Neural progenitor cell (in vitro differentiated cells): ENCODE measurements at places on chromosomes 6 and 20.

DNA sequence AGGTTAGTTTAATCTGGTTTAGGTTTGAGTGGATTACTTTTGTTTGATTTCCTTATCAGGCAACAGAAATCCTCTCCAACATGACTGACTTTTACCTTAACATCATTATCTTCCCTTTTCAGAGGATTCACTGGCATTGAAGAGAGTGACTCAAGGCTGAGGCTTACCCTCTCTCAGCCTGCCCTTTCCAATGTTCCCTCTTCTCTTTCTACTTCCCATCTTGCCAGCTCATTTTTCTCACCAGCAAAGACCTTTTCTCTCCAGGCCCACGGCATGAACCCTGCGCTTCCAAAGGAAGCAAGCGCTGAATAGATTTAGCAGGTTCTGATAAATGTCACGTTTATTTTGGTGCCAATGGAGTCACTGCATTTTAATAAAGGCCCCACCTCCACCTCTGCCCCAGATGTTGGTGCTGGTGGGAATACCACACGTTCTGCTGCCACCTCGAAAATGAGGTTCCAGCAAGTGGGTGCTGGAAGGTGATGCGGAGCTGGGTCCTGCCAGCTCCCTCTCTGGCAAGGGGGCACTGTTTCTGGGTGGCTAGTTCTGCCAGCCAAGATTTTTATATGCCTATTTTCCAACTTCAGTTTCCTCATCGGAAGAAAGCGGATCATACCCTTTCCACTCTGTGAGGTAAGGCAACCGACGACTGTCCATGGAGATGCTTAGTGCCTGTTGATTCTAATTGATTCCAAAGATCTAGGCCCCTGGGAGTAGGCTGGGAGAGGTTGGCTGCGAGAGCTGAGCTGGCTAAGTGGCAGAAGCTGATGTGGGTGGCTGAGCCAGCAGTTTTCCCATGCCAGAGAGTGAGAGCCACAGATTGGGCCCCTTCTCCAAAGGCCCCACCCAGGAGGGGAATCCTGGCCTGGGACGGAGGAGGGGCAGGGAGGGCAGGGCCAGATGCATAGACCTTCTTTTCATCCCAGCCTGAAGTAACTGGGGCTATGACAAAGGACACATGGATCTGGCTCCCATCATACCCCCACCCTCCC is 87.7 kb upstream of the MAFB start:
- H3K4me3 ChIP-seq, result no peak overlapping the region
- no peaks in the 10 kb centered on the region for H3K36me3 ChIP-seq
- no peak for DNase-seq
- H3K27ac ChIP-seq, result no peak overlapping the region
- peaks cover 22% of the 10 kb centered on the region for H3K4me1 ChIP-seq
- no peaks in the 10 kb centered on the region for H3K27me3 ChIP-seq

DNA sequence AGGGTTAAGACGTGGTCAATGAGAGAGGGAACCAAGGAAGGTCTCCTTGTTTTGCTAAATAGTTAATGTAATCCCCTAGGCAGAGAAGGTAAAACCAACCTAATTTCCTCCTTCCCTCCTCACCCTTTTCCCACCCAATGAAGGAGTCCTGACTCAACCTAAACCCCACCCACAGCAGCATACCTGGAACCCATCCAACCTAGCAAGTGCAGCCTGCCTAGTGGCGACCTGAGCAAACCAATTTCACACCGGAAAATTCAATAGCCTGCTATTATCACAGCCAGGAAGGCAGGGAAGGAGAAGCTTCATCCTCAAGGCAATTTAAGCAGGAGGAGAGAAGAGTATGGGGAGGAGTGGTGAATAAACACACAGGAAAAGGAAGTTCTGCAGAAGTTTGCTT is 46.9 kb downstream of the OSTM1 start:
- H3K4me1 ChIP-seq, result peaks cover 19% of the 10 kb centered on the region
- H3K36me3 ChIP-seq, result no peaks in the 10 kb centered on the region
- H3K27me3 ChIP-seq, result peaks cover 26% of the 10 kb centered on the region
- no peak overlapping the region for H3K4me3 ChIP-seq

DNA sequence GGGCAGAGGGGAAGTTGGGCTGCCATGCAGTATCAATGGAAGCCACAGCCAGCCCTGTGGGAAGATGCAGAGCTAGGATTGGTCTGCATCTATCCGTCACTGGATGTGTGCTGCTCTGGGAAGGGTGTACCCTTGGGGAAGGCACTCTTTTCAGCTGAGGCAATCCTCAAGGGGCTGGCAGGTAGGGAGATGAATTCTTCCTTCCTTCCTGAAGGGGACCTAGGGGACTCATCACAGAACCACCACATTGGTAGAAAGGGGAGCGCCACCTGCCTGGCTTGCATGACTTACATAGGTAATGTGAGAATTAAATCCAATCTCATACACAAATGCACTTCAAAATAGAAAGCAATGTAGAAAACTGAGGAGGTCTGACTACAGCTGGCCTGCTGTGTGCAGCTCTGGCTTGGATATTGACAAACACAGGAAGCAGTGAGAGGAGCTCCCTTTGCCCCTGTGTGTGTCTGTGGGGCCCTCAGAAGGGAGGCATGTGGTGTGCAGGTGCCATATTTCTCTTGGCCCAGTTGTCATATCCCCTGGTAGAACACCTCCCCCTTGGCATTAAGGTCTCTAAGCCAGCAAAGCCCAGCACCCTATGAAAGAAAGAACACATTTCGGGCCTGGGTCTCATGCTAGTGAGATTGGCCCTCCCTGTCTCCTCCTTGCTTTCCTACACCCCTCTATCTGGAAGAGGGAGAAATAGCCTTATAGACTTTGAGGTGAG is 260.3 kb upstream of the MOCS1 start:
- H3K27ac ChIP-seq, result no peak overlapping the region
- no peak overlapping the region for H3K4me3 ChIP-seq
- no peaks in the 10 kb centered on the region for H3K27me3 ChIP-seq
- peaks cover 17% of the 10 kb centered on the region for H3K4me1 ChIP-seq
- no peak for DNase-seq

DNA sequence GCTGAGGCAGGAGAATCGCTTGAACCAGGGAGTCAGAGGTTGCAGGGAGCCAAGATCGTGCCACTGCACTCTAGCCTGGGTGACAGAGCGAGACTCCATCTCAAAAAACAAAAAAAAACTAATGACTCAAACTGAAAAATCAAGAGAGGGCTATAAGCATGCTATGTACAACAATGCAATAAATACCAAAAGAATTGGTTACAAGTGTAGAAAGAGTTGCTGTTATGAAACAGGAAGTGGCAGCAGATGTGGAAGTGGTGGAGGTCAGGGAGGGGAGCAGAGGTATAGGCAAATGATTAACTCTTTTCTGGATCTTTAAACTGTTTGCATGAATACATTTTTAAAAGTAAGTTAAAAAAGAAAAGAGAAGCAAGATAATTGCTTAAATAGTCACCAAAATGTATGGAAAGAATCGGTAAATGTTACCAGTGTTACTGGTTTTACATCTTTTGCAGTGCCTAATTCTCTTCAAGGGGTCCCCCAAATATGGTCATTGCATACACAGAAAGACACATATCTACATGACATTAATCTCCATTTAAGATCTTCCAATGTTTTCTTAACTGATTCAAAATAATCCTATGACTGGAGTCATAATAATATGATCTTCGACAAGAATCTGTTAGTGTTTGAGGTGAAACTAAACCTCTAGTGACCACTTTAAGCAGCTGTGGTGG is 15.0 kb downstream of the CALHM6 start:
- H3K4me3 ChIP-seq, result no peak overlapping the region
- no peaks in the 10 kb centered on the region for H3K4me1 ChIP-seq
- no peak for DNase-seq
- H3K36me3 ChIP-seq, result no peaks in the 10 kb centered on the region
- no peak overlapping the region for H3K27ac ChIP-seq

DNA sequence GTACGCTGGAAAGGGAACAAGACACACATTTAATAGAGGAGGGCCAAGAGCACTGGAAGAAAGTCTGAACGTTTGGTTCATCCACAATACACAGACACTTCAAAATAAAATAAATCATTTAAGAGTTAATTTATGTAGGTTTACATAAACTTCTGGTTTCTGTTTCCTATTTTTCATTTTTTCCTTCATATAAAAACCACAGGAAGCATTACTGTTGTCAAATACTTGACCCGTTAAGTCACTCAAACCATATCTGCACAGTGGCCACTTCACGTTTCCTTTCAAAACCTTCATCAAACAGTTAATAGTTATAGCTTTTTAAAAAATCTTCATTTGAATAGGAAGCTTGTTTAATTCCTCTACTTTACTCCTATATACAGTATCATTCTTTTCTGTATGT is 257.6 kb upstream of the THEMIS start:
- H3K4me3 ChIP-seq, result no peak overlapping the region
- no peaks in the 10 kb centered on the region for H3K36me3 ChIP-seq
- H3K4me1 ChIP-seq, result no peaks in the 10 kb centered on the region
- H3K27me3 ChIP-seq, result no peaks in the 10 kb centered on the region
- H3K27ac ChIP-seq, result no peak overlapping the region

DNA sequence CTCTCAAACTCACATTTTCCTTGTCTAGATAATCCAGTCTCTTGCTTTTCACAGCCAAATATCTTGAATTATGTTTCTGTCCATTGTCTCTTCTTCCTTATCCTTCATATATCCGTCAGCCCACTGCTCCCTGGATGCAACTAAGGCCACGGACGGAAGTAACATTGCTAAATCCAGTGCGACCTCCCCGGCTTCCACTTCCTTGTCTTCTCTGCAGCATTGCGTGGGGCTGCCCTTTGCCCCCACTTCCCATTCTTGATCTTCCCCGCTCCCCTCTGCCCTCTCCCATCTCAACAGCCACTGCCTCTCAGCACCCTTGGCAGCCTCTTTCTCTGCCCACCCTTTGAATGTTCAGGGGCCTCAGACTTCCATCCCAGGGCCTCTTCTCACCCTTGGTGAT is 190.4 kb upstream of the UST start:
- H3K36me3 ChIP-seq, result no peaks in the 10 kb centered on the region
- peaks cover 4% of the 10 kb centered on the region for H3K4me1 ChIP-seq
- peaks cover 9% of the 10 kb centered on the region for H3K27me3 ChIP-seq

GRCh38 chr6:116287689-116288282 is 8.1 kb upstream of the TSPYL1 start:
- H3K4me3 ChIP-seq, result no peak overlapping the region
- no peaks in the 10 kb centered on the region for H3K27me3 ChIP-seq
- no peaks in the 10 kb centered on the region for H3K36me3 ChIP-seq
- no peaks in the 10 kb centered on the region for H3K4me1 ChIP-seq

- H3K36me3 ChIP-seq, result no peaks in the 10 kb centered on the region
- no peaks in the 10 kb centered on the region for H3K27me3 ChIP-seq
- DNase-seq, result no peak
- H3K4me3 ChIP-seq, result no peak overlapping the region
Measured at GRCh38 chr6:21608601-21609000, 15.1 kb downstream of the SOX4 start.

GRCh38 chr6:159062976-159063375 is 18.2 kb upstream of the TAGAP start:
- H3K4me1 ChIP-seq, result no peaks in the 10 kb centered on the region
- H3K27me3 ChIP-seq, result peaks cover 10% of the 10 kb centered on the region
- H3K4me3 ChIP-seq, result no peak overlapping the region
- no peak for DNase-seq
- H3K27ac ChIP-seq, result no peak overlapping the region
- H3K36me3 ChIP-seq, result no peaks in the 10 kb centered on the region
